ENCODE measurements at places on chromosomes 11 and 22. TPM values are rescaled to one million over a fixed set of nuclear protein-coding genes. Genes with fewer than 3 reads are reported as not detected.
A peak's percentile ranks its signal among the peaks of the same experiment; 100 is the strongest.

The DSCAML1 gene
- 5.8 TPM for total RNA-seq

The PNPLA3 gene
- 5.9 TPM for total RNA-seq

The RIBC2 gene
- total RNA-seq, result 5.1 TPM

The TRIM49 gene
- total RNA-seq, result not detected

The SEPTIN3 gene
- total RNA-seq, result 3.7 TPM

DNA sequence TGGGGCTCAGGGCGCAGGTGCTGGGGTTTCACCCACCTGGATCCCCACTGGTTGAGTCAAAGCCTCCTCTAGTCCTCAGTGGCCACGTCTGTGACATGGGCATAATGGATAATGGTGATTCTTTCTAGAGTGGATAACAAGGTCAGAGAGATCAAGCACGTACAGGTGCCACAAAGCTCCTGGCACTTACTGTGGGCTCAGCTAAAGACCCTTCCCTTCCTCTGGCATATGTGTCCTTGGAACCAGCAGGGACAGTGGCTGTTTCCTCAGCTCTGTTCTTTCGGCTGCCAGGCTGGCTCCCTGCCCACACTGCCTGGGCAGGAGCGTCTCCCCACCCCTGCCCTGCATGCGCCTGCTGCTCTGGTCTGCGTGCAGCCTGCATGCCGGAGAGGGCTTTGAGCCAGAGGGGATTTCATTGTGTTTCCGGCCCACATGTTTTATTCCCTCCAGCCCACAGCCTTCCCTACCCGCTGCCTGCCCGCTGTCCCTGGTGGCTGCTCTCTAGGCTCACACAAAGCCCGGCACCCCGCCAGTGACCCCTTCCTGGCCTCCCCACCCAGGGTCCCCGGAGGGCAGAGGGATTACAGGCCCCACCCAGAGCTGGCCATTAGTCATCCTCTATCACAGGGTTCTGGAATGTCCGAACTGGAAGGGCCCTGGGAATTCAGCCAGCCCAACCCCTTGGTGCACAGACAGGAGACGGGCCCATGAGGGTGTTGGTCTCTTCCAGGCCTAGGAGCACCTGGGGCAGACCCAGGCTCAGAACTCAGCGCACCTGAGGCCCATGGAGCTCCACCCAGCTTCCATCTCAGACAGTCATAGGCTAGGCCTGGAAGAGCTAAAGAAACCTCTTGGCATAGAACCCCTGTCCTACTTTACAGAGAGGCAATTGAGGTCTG is 55.3 kb upstream of the GCAT start:
- no peaks in the 10 kb centered on the region for H3K36me3 ChIP-seq
- peak overlapping the region; percentile 22 for H3K4me3 ChIP-seq
- H3K4me1 ChIP-seq, result peaks cover 19% of the 10 kb centered on the region
- H3K27ac ChIP-seq, result peak overlapping the region; percentile 75

DNA sequence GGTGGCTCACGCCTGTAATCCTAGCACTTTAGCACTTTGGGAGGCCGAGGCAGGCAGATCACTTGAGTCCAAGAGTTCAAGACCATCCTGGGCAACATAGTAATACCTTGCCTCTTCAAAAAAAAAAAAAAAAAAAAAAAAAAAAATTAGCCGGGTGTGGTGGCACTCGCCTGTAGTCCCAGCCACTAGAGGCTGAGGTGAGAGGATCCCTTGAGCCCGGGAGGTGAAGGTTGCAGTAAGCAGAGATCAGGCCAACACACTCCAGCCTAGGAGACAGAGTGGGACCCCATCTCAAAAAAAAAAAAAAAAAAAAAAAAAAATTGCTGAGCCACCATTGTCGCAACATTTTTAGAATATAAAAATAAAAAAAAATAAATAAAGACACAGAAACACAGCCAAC is 7.6 kb downstream of the CKAP5 start:
- H3K4me1 ChIP-seq, result peaks cover 24% of the 10 kb centered on the region
- peaks cover 5% of the 10 kb centered on the region for H3K36me3 ChIP-seq
- no peaks in the 10 kb centered on the region for H3K27me3 ChIP-seq
- no peak overlapping the region for H3K27ac ChIP-seq
- DNase-seq, result no peak

DNA sequence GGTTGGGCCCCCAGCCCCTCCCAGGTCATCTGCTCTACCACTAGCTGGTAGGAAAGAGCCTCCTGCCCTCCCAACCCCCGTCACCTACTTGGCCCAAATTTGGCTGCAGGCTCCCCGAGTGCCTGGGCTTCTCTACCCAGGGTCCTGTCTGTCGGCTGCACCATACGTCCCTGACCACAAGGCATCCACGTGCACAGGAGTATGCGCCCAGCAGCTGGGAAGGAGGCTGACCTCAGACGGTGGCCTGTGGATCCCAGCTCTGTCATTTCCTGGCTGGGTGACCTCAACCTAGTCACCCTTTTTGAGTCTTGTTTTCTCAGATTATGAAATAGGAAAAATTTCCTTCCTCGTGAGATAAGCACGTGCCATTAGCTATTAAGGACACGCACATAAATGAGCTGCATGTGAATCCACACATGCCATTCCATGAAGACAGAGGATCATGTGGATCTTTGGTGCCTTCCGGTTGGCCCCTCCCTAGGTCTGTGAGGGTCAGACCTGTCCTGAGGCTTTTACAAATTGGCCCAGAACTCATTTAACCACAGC is 13.7 kb downstream of the CYB561A3 start:
- no peak overlapping the region for H3K4me3 ChIP-seq
- no peaks in the 10 kb centered on the region for H3K27me3 ChIP-seq
- no peak overlapping the region for H3K27ac ChIP-seq
- H3K36me3 ChIP-seq, result peaks cover 3% of the 10 kb centered on the region
- no peak for DNase-seq
- H3K4me1 ChIP-seq, result no peaks in the 10 kb centered on the region

GRCh38 chr22:22123118-22123959 is 121.2 kb upstream of the VPREB1 start:
- no peak for DNase-seq
- H3K36me3 ChIP-seq, result no peaks in the 10 kb centered on the region
- H3K27me3 ChIP-seq, result peaks cover 47% of the 10 kb centered on the region

GRCh38 chr11:106540001-106540400 is 462.5 kb downstream of the AASDHPPT start:
- H3K27ac ChIP-seq, result no peak overlapping the region
- no peaks in the 10 kb centered on the region for H3K4me1 ChIP-seq
- no peaks in the 10 kb centered on the region for H3K36me3 ChIP-seq
- H3K4me3 ChIP-seq, result no peak overlapping the region
- no peaks in the 10 kb centered on the region for H3K27me3 ChIP-seq

GRCh38 chr11:83257761-83258168 is 28.4 kb downstream of the CCDC90B start:
- peaks cover 4% of the 10 kb centered on the region for H3K4me1 ChIP-seq
- DNase-seq, result no peak
- H3K36me3 ChIP-seq, result peaks cover 9% of the 10 kb centered on the region

GRCh38 chr11:19576903-19577302 is 135.7 kb upstream of the NAV2 start:
- peaks cover 28% of the 10 kb centered on the region for H3K4me1 ChIP-seq
- no peak overlapping the region for H3K4me3 ChIP-seq
- DNase-seq, result no peak
- no peaks in the 10 kb centered on the region for H3K36me3 ChIP-seq

DNA sequence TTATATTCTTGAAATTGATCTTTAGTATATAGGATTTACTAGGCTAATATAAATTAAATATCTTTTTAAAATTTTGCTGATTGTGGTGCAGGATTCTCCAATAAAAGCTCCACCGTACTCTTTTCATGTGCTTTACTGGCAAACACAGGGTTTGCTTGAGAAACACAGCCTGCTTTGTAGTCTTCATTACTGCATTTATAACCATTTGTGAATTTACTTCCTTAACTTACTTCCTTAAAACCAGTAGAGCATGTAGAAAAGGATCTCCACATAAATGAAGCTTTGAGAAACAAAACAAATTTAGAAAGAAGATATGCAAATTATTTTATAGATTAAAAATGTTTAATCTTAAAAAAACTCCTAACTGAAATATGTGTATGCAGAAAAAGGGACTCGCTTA is 28.8 kb downstream of the SWAP70 start:
- no peak overlapping the region for H3K27ac ChIP-seq
- no peak for DNase-seq
- no peak overlapping the region for H3K4me3 ChIP-seq
- H3K4me1 ChIP-seq, result peaks cover 10% of the 10 kb centered on the region
- no peaks in the 10 kb centered on the region for H3K27me3 ChIP-seq
- H3K36me3 ChIP-seq, result peaks cover 13% of the 10 kb centered on the region

DNA sequence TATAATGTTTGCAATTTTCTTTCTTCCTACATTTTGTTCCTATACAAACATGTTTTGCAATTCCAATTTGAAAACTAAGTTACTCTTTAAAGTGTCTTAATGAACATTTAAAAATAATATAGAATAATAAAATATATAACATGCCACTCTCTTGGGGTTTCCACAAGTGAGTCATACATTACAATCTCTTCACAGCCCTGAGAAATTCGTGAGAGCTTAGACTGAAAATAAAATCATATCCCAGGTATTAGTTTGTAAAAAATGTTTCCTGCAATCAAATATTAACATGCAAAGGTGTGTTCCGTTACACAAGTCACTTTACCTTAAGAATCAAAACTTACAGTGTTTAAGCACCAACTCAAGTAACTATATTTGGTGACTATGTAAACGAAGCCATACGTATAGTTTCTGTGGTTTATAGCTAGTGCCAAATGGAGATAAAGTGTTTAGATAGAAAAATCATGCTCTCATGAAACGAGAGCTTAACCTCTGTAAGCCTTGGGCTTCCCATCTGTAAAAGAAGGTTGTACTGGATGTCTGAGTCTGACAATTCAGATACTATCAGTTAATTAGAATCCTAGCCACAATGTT is 253.6 kb upstream of the ANO3 start:
- no peaks in the 10 kb centered on the region for H3K36me3 ChIP-seq
- H3K27ac ChIP-seq, result no peak overlapping the region
- no peak for DNase-seq

DNA sequence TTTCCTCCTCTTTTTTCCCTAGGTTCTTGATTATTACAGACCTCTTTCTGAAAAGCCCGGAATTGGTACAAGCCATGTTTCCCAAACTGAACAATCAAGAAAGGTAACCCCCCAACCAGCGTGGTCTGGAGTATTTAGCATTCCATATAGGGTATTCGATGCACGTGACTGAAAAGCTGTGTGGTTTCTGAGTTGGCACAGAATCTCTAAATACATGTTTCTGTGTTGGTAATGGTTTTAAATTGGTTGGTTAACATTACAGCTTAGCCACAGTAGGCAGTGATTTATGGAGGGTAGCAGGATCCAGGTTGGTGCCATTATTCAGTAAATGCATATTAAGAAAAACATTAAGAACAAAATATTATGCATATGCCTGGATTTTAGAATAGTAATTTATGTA is 46.8 kb downstream of the ATXN10 start:
- H3K36me3 ChIP-seq, result peaks cover 23% of the 10 kb centered on the region
- H3K4me3 ChIP-seq, result no peak overlapping the region
- no peaks in the 10 kb centered on the region for H3K4me1 ChIP-seq
- H3K27ac ChIP-seq, result no peak overlapping the region

Measured in type B pancreatic cell (in vitro differentiated cells).